ENCODE measurements at places on chromosomes 16 and 17. TPM values are rescaled to one million over a fixed set of nuclear protein-coding genes. Genes with fewer than 3 reads are reported as not detected.

GRCh38 chr17:65230040-65230439 is 92.9 kb downstream of the RGS9 start:
- no peaks in the 10 kb centered on the region for H3K27me3 ChIP-seq
- no peak overlapping the region for H3K27ac ChIP-seq
- no peak for DNase-seq
- H3K4me3 ChIP-seq = no peak overlapping the region

DNA sequence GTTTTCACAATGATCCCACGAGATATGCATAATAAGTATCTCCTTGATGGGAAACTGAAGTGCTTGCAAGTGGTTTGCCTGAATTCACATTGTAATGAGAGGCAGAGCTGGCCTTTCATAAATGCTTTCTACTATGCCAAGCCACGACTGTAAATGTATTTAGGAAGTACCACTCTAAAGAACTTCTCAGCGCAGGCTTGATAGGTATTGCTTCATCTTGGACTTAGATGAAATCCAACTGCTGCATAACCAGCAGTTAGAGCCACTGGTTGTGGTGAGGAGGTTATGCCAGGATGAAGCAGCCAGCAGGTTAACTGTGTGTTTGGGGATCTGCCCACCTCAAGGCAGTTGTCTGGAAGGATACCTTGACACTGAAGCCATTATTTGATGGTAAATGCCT is 26.8 kb downstream of the MARCHF10 start:
- no peaks in the 10 kb centered on the region for H3K4me1 ChIP-seq
- H3K4me3 ChIP-seq = no peak overlapping the region
- H3K27me3 ChIP-seq = no peaks in the 10 kb centered on the region
- no peaks in the 10 kb centered on the region for H3K36me3 ChIP-seq
- H3K27ac ChIP-seq = no peak overlapping the region
- DNase-seq = no peak

- no peak overlapping the region for H3K27ac ChIP-seq
- DNase-seq = no peak
- peaks cover 6% of the 10 kb centered on the region for H3K4me1 ChIP-seq
Observed at GRCh38 chr16:22348291-22348690, 26.1 kb downstream of the CDR2 start.

DNA sequence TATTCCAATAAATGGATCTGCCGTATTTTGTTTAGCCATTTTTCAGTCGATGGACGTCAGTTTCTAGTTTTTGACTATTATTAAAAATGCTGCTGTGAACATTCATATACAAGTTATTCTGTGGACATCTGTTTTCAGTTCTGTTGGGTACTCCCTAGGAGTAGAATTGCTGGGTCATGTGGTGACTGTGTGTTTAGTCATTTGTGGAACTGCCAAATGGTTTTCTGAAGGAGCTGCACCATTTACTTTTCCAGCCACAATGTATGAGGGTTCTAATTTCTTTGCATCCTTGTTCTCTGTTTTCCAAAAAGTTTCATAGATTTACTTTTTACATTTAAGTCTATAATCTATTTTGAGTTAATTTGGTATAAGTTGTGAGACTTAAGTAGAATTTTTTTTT is 29.5 kb downstream of the CYLD start:
- H3K27me3 ChIP-seq = no peaks in the 10 kb centered on the region
- H3K4me3 ChIP-seq = no peak overlapping the region
- DNase-seq = no peak
- no peak overlapping the region for H3K27ac ChIP-seq
- H3K4me1 ChIP-seq = no peaks in the 10 kb centered on the region

Gene PLCG2
- 47.2 TPM for total RNA-seq

GRCh38 chr16:11316331-11317015 is 28.8 kb upstream of the RMI2 start:
- no peaks in the 10 kb centered on the region for H3K36me3 ChIP-seq
- no peak overlapping the region for H3K4me3 ChIP-seq
- DNase-seq = no peak
- no peaks in the 10 kb centered on the region for H3K27me3 ChIP-seq

- peaks cover 20% of the 10 kb centered on the region for H3K4me1 ChIP-seq
- no peaks in the 10 kb centered on the region for H3K36me3 ChIP-seq
- peak overlapping the region; percentile 82 for H3K27ac ChIP-seq
- H3K27me3 ChIP-seq = no peaks in the 10 kb centered on the region
- no peak overlapping the region for H3K4me3 ChIP-seq
Observed at GRCh38 chr16:69482410-69482991, 58.1 kb downstream of the CYB5B start.

DNA sequence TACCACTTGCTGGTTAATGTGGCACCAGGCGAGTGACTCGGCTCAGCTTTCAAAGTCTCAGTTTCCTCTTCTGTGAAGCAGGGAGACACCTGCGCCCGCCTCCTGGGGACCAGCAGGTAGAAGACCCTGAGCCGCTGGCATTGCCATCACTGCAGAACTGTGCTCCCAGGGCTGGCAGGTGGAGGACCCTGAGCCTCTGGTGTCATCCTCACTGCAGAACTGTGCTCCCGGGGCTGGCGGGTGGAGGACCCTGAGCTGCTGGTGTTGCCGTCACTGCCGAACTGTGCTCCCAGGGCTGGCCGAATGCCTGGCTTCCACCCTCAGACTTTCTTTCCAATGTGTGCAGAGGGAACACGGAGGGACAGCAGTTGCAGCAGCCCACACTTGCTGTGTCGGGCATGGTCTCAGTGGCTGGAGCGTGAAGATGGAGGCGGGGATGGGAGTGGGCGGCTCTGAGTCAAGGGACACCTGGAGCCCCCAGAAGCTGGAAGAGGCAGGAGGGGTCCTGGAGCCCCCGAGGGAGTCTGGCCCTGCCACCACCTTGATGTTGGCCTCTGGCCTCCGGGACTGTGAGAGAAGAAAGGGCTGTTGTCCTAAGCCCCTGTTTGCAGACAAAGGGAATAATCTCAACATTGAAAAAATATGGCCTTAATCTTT is 75.8 kb upstream of the METTL9 start:
- no peaks in the 10 kb centered on the region for H3K36me3 ChIP-seq
- no peaks in the 10 kb centered on the region for H3K4me1 ChIP-seq
- no peaks in the 10 kb centered on the region for H3K27me3 ChIP-seq
- H3K27ac ChIP-seq = no peak overlapping the region

Gene TBC1D3G
- total RNA-seq = not detected

Gene CENPN
- 8.3 TPM for total RNA-seq

Gene ZDHHC1
- total RNA-seq = 17.2 TPM

GRCh38 chr16:16083421-16084156 is 134.2 kb downstream of the ABCC1 start:
- H3K27ac ChIP-seq = no peak overlapping the region
- H3K4me1 ChIP-seq = peaks cover 4% of the 10 kb centered on the region

Gene IGF2BP1
- total RNA-seq = 0.32 TPM

DNA sequence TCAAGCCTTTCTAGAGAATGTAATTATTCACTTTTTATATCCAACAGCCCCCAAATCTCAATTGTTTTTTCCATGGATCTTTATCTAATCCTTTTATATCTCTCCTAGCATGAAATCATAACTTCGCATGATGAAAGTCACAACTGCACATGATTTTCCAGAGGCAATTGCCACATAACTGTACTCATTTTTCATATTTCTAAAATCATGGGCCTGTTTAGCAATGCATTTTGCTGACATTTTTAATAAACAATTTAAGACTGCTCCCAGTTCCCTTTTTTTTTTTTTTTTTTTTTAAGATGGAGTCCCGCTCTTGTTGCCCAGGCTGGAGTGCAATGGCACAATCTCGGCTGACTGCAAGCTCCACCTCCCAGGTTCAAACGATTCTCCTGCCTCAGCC is 83.5 kb downstream of the VMP1 start:
- no peaks in the 10 kb centered on the region for H3K27me3 ChIP-seq
- peaks cover 15% of the 10 kb centered on the region for H3K4me1 ChIP-seq
- H3K36me3 ChIP-seq = no peaks in the 10 kb centered on the region
- no peak overlapping the region for H3K4me3 ChIP-seq
- peak overlapping the region; percentile 81 for H3K27ac ChIP-seq
- DNase-seq = no peak

- H3K4me1 ChIP-seq = no peaks in the 10 kb centered on the region
- no peaks in the 10 kb centered on the region for H3K27me3 ChIP-seq
- no peak overlapping the region for H3K27ac ChIP-seq
- no peaks in the 10 kb centered on the region for H3K36me3 ChIP-seq
- no peak overlapping the region for H3K4me3 ChIP-seq
- no peak for DNase-seq
Observed at GRCh38 chr16:62712566-62712965, 676.3 kb upstream of the CDH8 start.

- H3K4me1 ChIP-seq = no peaks in the 10 kb centered on the region
- DNase-seq = no peak
- no peaks in the 10 kb centered on the region for H3K27me3 ChIP-seq
- H3K27ac ChIP-seq = no peak overlapping the region
- no peak overlapping the region for H3K4me3 ChIP-seq
Observed at GRCh38 chr17:72380120-72380519, 259.3 kb downstream of the SOX9 start.

- peak overlapping the region; percentile 99 for H3K27ac ChIP-seq
- no peaks in the 10 kb centered on the region for H3K27me3 ChIP-seq
- H3K36me3 ChIP-seq = no peaks in the 10 kb centered on the region
- peak; percentile 70 for DNase-seq
- peak overlapping the region; percentile 26 for H3K4me3 ChIP-seq
Observed at GRCh38 chr16:11742093-11742535, 543 bp downstream of the TXNDC11 start.

GRCh38 chr17:74453665-74454196 is 12.7 kb upstream of the CD300A start:
- H3K27ac ChIP-seq = peak overlapping the region; percentile 86
- H3K36me3 ChIP-seq = no peaks in the 10 kb centered on the region
- no peaks in the 10 kb centered on the region for H3K27me3 ChIP-seq
- no peak for DNase-seq

GRCh38 chr17:81665205-81666091 is 957 bp downstream of the OXLD1 start:
- peak overlapping the region; percentile 99 for H3K4me3 ChIP-seq
- H3K4me1 ChIP-seq = peaks cover 27% of the 10 kb centered on the region
- DNase-seq = no peak
- no peaks in the 10 kb centered on the region for H3K36me3 ChIP-seq

DNA sequence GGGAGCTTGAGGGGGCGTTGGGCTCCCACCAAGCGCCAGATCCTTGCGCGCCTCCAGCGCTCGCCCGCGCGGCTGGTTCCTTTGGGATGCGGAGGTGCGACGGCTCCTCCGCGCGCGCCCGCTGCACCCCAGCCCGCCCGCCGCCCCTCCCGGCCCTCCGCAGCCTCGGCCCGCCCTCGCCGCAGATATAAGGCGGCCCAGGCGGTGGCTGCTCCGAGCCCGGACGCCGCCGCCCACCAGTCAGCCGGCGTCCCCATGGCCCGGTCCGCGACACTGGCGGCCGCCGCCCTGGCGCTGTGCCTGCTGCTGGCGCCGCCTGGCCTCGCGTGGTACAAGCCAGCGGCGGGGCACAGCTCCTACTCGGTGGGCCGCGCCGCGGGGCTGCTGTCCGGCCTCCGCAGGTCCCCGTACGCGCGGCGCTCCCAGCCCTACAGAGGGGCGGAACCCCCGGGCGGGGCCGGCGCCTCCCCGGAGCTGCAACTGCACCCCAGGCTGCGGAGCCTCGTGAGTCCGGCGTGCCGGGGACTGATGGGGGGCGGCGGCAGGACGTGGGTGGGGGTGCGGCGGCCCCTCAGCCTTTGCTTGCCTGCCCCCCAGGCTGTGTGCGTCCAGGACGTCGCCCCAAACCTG is at the start of gene NPB:
Gene NPB (plus strand): TSS at position 216 of the 630 bp plus-strand sequence. CDS start 40 bp downstream, at position 256.
- peak; percentile 40 for DNase-seq
- no peak within 1 kb of the TSS for H3K4me3 ChIP-seq
- no peaks in the 10 kb centered on the region for H3K36me3 ChIP-seq
- peaks cover 4% of the 10 kb centered on the region for H3K27me3 ChIP-seq

GRCh38 chr16:88393034-88393433 is 10.3 kb downstream of the ZNF469 start:
- no peak overlapping the region for H3K4me3 ChIP-seq
- H3K27me3 ChIP-seq = no peaks in the 10 kb centered on the region
- no peaks in the 10 kb centered on the region for H3K4me1 ChIP-seq
- DNase-seq = no peak
- H3K36me3 ChIP-seq = no peaks in the 10 kb centered on the region
- H3K27ac ChIP-seq = no peak overlapping the region

GRCh38 chr16:54061454-54061853 is 225.1 kb downstream of the IRX3 start:
- no peaks in the 10 kb centered on the region for H3K36me3 ChIP-seq
- H3K27ac ChIP-seq = no peak overlapping the region
- no peak overlapping the region for H3K4me3 ChIP-seq
- DNase-seq = no peak

DNA sequence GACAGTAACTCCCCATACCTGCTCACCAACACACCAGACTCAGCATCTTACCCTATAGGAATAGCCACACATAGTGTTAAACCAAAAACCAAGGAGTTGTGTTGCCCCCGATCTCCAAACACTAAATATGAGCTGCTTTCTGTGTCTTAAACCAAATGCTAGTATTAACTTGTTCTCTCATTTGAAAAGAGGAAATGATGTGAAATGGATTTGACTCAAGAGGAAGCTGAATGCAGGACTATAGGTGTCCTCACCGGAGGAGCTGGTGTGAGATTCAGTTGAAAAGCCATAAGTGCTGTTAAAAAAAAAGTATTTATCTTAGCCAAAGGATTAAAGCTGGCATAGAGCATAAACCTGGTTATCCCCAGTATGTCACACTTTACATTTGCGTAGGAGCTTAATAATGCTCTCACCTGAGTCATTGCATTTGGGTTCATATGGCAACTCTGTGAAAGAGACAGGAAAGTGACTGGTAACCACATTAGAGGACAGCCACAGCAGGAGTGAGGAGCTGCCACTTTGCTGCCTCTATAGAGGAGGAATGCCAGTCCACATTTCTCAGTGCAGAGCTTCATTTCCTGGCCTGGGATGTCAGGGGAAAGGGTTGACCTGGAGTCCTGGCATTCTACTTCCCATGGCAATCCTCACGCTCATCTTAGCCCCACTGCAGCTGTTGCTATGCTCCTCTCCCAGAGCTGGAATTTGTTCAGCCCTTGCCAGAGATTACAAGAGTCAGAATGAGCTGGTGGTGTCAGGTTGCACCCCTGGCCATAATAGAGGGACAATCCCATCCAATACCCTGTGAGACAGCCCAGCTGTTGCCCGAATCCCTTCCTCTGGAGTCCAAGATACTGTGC is 143.3 kb upstream of the ANKFN1 start:
- DNase-seq = no peak
- H3K27ac ChIP-seq = no peak overlapping the region
- no peak overlapping the region for H3K4me3 ChIP-seq

GRCh38 chr16:54928016-54928356 is 2.7 kb upstream of the IRX5 start:
- H3K27me3 ChIP-seq = peaks cover 66% of the 10 kb centered on the region
- no peak for DNase-seq
- H3K4me3 ChIP-seq = no peak overlapping the region

Gene MT1G
- total RNA-seq = 14.1 TPM
